Left kidney (tissue), 8 donors: ENCODE measurements at places on chromosomes 2 and 18.

DNA sequence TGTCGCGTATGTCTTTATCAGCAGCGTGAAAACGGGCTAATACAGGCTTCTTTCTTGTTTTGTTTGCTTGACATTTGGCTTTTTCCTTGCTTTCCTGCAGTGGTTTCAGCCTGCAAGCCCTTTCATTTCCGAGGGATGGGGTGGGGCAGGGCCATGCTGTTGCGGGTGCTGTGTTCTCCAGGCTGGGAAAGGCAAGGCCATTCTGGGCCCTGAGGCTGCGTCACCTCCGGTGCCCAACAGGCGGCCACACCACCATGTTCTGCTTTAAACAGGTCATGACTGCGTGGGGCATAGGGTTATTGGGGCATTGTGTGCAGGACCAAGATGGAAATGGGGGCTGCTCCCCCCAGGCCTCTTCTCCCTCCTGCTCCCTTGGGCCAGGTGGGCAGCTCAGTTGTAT lies 38.6 kb upstream of the PLB1 start:
- DNase-seq = no peak

DNA sequence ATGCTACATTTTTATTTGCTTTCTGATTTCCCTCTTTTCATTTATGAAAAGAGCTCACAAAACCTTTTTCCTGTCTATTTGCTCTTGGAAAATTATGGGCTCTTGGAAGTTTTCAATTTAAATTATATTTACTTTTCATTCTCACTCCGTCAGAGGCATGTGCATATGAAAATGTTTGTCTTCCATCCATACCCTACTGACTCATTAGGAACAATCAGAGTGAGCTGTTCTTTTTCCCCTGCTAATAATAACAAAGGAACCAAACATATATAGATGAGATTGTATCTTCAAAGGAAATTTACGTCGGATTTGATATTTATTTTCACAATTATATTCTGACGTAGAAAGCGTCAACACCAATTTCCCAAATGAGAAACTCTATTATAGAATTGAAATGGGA lies 1101.2 kb downstream of the TSN start:
- no peak for DNase-seq

DNA sequence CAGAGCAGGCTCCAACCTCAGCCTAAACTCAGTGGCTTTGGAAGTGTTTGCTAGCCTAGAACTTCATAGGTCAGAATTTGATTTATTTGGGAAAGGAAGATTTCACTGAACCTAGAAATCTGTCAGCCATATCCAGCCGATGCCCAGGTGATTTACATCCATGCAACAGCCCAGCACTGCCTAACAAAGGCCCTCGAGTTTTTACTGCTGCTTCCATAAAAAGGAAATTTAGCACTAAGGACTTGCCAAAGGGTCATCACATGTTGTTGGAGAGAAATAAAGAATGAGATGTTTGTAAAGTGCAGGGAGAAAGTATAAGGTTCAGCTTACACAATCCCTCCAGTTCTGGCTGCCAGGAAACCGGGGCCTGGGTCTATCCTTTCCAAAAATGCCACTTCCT lies 614.2 kb downstream of the BCL11A start:
- peak; percentile 34 for DNase-seq

GRCh38 chr2:124081154-124081716 lies 56.1 kb downstream of the CNTNAP5 start:
- DNase-seq = no peak

- no peak for DNase-seq
These were observed 1.8 kb downstream of the SLC5A7 start for GRCh38 chr2:107988108-107988507.

DNA sequence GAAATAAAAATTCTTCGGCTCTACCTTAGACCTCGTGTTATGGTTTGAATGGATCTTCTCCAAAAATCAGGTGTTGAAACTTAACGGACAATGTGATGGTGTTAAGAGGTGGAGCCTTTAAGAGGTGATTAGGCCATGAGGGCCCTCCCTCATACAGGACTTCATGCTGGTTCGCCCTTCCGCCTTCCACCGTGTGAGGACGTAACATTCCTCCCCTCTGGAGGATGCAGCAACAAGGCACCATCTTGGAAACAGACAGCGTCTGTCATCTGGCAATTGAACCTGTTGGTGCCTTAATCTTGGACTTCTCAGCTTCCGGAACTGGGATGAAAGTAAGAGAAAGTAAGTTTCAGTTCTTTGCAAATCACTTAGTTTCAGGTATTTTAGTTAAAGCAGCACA lies 126.3 kb upstream of the SPRED2 start:
- DNase-seq = no peak

DNA sequence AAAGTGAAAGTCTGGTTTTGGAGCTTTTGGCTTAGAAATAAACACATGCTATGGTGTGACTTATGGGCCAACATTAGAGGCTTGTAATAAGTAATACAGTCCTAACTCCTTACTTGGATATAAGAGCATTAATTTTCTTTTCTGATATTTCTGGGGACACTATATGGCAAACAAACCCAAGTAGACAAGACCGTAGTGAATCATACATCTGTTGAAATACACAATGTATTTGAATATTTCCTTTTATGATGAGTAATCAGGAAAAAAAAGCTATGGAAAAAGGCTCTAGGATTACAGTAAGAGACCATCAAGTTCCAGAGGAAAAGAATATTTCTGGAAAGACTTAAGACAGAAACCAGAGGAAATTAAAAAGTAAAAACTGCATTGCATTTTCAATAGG lies 146.0 kb upstream of the CYP26B1 start:
- DNase-seq = no peak

DNA sequence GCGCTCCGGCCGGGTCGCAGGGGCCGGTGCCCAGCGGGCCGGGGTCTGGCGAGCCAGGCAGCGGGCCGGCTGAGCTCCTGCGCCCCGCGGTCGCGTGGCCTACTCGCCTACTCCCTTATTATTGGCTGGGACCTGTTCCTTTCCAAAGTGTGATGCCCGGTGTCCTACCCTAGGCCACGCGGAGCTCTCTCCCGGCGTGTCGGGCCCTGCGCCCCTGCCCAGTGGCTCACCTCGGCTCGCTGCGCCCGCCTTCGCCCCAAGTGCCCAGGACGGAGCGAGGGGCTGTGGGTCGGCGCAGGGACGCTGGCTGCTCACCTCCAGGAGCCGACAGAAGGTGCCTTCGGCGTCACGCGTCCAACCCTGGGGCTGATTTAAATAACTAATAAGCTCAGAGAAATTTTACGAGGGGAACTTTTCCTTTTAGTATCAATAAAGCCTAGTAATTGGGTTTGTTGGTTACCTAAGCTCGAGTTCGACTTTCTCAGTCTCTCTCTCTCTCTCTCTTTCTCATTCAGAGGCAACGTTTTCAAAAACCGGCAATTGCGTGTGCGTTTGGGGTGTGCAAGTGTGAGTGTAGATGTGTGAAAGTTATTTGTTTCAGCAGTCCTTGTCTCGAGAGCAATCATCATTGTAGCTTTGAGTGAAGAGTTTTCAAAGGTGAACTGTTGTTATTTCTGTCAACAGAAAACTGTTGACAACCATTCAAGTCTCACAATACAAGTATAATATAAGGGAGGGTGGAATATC lies 7.0 kb upstream of the SATB2 start:
- DNase-seq = no peak

DNA sequence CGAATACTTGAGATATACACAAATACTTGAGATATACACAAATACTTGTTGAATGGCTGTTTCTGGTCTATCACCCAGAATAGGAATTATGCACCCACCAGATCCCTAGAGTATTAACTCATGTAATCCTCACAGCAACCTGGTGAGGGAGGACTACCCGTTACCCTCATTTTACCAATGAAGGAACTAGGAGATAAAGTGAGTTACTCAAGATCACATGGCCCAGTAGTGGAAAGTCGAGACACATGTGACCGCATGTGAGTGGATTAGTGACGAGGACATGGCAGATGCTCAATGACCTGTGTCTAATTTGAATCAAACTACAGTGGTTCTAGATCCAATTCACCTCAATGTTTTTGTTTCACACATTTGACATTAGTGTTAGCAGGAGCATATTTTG lies 2.4 kb downstream of the MOGAT1 start:
- DNase-seq = no peak

DNA sequence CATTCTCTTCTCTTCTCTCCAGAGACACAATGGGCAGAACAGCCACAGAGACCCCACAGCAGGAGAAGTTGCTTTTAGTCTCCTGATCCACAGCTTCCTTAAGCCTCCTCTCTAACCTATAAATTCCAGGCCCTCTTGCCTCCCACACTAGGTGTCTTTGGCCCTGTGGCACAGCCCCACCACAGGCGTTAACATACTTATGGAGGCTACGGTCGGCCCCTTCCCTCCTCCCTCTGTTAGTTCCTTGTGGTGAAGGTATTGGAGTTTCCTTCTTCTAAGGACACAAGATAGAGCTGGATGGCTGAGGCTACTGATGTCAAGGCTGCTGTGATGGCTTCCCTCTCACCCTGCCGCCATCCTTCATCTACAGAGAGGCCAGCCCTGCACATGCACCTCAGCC lies 123.5 kb upstream of the ACAA2 start:
- no peak for DNase-seq

DNA sequence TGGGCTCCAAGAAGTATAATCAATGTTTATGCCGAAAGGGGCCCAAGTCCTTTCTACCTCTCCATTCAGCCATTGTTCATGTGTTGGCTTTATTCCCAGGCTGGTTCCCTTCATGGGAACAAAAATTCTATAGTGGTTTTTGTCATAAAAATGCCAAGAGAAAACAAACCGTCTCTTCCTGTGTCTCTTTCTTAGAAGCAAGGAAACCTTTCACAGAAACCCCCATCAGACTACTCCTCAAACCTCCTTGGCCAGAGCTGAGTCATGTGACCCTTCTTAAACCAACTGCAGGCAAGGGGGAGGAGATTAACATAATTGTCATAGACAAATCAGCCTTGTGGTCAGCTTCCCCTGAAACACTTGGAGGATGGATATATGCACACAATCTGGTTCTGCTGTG lies 75.1 kb upstream of the TANK start:
- no peak for DNase-seq

DNA sequence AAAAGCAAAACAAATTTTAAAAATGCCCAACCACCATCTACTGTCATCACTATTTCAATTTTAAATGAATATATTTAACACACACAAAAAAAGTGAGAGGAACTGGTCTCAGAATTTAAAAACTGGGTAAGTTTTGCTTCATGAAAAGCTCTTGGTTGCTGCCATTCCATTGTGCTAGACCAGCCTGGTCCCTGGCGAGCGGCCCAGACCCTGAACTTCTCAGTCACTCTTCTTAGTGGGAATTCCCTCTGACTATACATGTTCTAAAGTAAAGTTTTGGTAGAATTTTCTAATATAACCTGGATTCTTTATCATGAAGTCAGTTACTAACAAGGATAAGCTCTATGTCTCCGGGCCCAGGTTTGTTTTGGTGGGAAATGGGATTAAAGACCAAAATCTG lies 34.8 kb upstream of the TMEM177 start:
- no peak for DNase-seq

- DNase-seq = no peak
These were observed 40.0 kb downstream of the ST8SIA5 start for GRCh38 chr18:46716827-46717226.

DNA sequence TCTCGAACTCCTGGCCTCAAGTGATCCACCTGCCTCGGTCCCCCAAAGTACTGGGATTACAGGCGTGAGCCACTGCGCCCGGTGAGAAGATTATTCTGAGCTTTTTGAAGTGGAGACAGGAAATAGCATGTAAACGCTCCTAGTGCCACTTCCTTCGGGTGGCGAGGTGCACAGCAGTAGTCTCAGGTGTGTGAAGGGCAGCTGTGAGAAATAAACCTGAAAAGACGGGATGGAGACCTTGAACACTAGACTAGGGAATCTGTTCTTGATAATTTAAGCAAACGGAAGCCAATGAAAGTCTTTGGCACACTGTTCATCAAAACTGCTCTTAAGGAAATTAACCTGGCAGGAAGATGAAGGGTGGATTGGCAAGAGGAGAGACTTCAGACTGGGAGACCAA lies 439 bp upstream of the PLEKHH2 start:
- DNase-seq = no peak

DNA sequence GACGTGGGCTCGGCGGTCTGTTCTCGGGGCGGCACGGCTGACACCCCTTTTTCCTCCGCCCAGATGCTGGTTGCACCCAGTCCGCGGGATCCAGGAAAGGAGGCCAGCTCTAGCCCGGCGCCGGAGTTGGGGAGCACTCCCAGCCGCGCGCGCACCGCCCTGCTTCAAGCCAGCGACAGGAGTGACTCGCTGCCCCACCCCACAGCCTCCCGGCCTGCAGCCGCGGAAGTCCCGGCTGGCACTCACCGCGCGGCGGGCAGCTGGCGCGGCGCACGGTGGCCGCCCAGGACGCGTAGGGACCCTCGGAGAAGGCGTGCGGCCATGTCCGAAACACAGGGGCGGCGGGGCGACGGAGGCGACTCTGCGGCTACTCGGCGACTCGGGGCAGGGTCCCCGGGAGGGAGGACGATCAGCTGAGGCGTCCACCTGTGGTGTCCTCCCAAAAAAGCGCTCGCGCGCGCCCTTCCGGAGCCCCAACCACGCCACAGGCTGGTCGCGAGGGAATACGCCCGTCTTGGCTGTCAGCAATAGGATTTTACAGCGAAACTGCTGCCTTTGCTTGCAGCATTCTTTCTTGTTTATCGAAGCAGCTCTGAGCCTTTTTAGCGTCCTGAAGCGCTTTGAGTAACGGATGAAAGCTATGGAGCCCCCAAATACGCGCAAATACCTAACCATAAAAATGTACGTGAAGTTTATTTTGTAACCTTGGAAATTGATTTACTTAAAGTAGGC lies at the start of gene ACADL:
Gene ACADL, minus strand, starts transcription at position 507 of the 732 bp plus-strand sequence. Its CDS starts 184 bp downstream, at position 323.
- peak; percentile 32 for DNase-seq

GRCh38 chr2:122421775-122422174 lies 666.3 kb downstream of the TSN start:
- no peak for DNase-seq

DNA sequence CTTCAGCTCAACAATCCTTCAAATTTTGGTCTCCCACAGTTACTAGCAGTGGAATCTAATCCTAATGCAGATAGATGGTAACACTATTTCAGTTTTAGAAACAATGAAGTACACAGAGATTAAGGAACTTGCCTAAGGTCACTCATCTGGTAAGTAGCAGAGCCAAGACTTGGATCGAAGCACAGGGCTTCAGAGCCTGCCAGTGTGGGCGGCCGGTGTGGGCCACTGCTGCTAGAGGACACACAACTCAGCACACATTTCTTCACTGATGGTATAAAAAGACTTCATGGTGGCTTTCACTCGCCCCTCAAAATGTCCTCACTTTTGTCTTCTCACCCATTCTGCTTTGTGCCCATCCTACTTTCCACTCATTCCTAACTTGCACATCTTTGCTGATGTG lies 11.1 kb downstream of the C2orf74 start:
- no peak for DNase-seq

DNA sequence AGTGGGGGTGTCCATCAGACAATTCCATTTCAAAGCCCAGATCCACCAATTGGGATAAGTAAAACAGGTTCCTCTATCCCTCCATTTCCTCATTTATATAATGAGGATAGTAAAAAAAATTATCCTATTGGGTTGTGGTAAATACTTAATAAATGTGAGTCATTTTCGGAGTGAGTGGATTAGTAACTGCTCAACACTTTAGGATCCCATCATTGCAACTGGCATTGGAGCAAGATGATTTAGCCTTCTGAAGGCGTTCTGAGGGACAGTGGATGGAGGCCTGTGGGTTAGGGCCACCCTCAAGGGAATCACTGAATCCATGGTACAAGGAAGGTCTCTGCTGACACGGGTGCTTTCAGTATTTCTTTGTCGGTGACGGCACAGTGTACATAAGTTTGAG lies 108.6 kb upstream of the FZD7 start:
- no peak for DNase-seq
